ENCODE measurements at places on chromosomes 13 and 19.

GRCh38 chr13:51202477-51203046, 19.6 kb upstream of the FAM124A start:
- DNase-seq: no peak

GRCh38 chr13:82833923-82834322, 1048.4 kb downstream of the SLITRK1 start:
- DNase-seq: no peak

DNA sequence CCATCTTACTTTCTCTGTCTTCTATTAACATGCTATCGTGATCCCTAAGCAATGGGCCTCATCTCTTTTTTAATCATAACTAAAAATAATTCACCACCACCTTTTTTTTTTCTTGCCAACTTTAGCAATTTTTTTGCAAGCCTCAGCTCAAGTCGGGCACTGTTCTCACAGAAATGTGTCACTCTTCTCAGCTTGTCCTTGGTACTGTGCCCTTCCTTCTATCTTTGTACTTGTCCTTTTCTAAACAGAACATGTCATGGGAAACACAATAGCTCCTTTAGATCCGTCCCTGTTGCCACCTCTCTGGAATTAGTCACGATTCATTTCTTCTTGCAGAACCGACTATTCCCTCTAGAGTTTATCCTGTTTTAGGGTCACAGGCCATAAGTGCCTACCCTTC, 10.3 kb downstream of the SERP2 start:
- no peak for DNase-seq

DNA sequence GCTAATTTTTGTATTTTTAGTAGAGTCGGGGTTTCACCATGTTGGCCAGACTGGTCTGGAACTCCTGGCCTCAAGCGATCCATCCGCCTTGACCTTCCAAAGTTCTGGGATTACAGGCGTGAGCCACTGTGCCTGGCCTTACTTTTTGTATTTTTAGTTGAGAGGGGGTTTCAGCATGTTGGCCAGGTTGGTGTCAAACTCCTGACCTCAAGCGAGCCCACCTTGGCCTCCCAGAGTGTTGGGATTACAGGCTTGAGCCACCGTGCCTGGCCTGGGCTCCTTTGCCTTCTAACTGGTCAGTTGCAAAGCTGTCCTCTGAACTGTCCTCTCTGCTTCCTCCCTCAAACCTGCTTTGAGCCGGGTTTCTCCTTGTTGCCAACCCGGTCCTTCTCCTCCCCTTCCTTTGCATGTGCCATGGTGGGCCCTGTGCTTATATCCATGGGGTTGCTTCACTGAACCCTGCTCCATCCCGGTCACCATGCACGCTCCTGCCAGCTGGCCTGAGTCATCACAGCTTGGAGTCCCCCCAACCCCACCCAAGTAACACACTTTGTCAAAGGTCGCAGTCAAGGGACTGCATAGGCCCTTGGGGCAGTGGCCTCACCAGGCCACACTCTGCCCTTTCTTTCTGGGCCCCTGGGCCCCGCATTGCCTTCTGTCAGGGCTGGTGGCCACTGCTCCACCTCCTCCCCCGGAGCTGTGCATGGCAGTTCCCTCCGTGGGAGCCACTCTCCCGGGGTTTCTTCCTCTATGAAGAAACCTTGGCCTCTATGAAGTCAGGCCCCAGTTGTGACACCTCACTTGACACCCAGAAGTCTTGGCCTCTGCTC, 21.2 kb downstream of the WTIP start:
- DNase-seq: peak; percentile 68

- no peak for DNase-seq
These were observed 6.3 kb downstream of the IFI30 start for GRCh38 chr19:18179957-18180356.

DNA sequence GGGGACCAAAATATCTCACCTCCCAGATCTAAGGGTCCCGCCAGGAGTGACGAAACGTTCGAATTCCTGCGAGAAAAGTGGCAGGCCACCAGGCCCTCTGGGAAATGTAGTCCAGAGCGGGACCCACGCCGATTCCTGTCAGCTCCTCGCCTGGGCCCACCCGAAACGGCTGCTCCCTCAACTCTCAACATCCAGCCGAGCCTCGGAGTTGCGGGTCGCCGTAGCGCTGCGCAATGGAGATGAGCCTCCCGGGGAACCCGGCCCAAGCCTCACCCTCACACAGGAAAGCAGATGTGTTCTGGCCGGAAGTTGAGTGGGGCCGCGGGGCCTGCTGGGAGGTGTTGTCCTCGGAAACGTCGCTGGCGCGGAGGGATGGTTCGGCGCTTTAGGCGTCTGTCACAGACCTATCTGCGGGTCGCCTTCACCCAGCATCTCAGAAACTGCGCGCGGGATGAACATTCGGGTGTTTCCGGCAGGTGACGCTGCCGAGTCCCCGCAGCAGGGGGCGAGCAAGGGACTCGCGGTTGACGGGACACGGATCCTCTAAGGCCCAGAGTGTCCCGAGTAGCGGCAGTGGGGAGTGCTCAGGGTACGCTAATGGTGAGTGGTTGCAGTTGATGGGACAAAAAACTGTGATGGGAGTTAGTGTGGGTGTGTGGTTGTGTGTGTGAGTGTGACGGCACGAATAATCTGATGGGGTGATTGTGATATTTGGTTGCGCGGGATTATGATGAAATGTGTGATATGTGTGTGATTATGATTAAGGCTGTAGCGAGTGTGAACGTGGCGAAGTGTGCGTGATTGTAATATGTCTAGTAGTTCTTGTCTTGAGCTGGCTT, at the start of the genes ZNF568 and ZNF829:
TSS of gene ZNF568 (plus strand) at position 341 of the 839 bp plus-strand sequence. CDS start 6,439 bp downstream, outside the sequence.
TSS of gene ZNF829 (minus strand) at position 300 of the 839 bp plus-strand sequence. CDS start 1,124 bp downstream, outside the sequence.
- peak; percentile 94 for DNase-seq

DNA sequence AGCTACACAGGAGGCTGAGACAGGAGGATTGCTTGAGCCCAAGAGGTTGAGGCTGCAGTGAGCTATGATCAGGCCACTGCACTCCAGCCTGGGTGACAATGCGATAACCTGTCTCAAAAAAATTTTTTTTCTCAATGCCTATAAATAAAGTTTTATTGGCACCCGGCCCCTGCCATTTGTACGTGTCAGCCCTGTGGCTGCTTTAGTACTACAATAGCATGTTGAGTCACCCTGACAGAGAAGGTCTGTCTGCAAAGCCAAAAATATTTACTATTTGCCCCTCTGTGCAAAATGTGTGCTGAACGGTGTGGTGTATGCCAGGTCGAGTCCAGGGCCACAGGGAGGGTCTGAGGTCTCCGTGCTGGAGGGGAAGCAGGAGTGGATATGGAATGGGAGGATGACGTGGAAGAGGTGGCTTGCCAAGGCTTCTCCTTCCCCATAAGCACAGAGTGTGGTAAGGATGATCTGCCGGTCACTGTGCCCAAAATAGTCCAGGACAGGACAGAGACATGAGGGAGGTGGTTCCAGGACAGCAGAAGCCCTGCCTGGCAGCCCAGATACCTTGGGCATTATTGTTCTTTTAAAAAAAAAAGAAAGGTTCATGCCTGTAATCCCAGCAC, 10.0 kb downstream of the NMRK2 start:
- DNase-seq: no peak

- DNase-seq: peak; percentile 63
These were observed 173.2 kb downstream of the KDM4B start for GRCh38 chr19:5141850-5142724.

- DNase-seq: no peak
These were observed 19.7 kb downstream of the FBXL12 start for GRCh38 chr19:9799162-9799561.

DNA sequence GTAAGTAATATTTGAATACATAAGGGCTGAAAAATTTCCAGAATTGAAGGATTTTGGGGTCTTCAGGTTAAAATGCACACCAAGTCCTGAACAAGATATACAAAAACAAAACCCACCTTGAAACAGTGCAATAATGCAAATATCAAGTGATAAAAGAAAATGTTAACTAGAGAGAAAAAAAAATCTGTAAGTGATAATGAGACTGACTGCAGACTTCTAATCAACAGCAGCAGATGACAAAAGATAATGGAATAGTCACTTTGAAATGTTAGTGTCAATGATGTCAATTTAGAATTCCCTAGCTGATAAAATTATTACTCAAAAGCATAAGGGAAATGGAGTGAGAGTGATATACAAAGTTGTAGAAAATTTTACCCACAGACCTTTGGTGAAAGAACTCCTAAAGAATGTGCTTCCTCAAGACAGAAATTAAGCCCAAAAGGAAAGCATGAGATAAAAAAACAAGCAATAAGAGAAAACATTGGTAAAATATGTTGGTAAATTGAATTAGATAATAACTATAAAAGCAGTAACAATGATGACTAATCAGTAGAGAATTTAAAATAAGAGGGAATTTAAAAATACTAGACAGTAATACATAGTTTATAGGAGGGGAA, 12.4 kb upstream of the DGKH start:
- no peak for DNase-seq

DNA sequence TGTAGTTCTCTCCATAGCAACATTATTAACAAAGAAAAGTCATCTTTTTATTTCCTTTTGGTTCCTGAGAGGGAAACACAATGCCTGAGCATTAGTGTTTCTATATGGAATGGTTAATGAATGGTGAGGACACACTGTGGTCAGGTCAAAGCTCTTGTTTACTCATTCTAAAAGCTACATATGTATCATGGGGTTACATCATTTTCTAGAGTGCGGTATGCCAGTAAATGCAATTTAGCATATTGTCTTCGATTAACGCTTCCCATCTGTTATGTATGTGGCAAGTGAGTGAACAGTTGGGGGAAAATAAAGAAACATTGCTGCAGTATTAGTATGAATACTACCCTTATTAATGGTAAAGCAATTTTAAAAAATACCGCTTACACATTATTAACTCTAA, 1152.2 kb upstream of the SPRY2 start:
- DNase-seq: no peak

DNA sequence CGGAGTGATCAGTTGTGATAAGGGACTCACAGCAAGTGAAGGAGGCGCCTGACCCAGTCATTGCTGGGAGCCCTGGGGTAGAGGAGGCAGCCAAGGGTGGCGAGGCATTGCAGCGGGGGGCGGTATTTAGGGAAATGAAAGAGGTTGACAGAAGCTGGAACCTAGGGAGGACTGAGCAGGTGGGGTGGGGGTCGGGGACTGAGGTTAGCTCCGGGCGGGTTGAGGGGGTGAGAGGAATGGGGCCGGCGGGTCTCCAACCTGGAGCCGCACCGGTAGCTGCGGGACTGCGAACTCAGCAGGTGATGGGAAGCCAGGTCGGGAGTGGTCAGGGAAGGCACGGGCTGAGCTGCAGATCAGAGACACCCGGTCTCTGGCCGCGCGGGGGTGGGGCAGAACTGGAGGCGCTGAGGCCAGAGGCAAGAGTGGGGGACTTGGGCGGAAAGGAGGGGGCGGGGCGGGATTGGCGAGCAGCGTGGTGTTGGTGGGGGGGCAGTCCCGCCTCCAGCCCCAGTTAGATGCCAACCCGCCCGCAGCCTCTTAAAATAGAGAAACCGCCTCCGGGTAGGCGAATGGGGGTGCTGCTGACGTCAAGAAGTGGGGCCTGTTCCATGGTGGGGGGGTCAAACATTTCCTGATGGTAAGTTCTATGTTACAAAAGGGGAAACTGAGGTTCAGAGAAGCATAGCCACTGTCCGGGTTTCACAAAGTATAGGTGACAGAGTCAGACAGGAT, 1.5 kb downstream of the MAST3 start:
- DNase-seq: peak; percentile 37

DNA sequence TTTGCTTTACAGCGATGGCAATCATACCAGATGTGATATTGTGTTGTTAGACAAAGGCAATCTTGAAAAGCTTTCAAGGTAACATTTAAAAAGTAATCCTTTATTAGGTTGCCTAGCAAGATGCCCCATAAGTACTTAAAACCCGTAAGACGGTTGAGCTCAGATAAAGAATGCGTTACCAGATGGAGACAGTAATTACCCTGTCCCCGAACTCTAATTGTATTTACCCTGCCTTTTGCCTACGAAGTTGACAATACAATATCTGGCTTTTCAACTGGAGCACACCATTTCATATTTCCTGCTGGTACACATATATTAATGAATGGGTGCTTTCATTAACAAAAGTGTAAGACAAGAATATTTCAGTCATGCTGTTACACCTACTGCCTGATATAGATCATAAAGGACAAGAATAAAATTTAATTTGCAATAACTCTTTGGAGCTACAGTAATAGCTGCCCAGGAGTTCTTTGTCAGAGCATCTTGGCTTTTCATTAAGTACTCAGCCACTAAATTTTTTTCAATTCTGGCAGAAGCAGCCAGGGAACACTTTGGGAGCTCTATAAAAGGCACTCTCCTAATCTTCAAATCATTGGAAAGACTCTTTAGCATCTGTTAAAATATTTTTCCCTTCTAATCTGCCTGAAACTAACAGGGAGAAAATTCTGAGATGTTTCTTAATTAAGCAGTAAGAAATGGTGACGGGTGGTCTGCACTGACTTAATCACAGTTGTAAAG, 63.8 kb downstream of the DCT start:
- DNase-seq: no peak

DNA sequence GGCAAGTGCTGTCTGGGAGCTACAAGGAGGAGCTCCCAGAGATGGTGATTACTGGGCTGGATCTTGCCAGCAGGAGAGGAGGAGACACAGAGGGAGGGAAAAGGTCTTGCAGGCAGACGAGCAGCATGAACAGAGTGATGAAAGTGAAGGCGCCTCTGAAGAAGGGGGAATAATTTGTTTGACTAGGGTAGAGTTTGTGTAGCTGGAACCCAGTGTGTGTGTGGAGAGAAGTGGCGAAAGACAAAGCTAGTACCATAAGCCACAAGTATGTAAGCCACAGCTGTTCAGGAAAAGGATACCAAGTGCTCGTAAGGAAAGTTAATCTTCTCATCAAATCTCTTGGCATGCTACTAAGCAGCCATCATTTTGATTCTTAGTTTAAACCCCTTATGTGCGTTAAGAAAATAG, 5.4 kb downstream of the FLT1 start:
- DNase-seq: no peak

- DNase-seq: no peak
These were observed 3.2 kb downstream of the RPL18A start for GRCh38 chr19:17862711-17863519.

DNA sequence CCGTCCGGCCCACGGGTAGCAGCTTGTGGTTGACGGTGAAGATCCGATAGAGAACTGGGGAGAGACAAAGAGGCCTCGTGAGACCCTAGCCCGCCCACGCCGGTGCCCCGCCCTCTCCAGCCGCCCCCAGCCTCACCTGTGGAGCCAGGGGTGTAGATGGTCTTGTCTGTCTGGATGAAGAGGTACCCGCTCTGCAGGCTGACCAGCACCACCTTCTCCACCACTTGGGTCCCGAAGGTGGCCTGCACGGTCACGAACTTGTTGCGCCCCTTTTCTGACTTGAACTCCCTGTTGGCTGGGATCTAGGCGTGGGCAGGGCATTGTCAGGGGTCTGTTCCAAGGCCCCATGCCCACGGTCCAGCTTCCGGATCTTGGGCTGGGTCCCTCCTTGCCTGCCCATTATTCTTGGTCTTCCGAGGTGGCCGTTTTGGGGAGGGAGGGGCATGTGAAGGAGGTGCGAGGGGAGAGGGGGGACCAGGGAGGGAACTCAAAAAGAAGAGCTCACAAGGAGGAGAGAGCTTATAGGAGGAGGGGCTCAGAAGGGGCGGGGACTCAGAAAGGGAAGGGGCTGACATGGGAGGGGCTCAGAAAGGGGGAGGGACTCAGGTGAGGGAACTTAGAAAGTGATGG, 2.2 kb downstream of the C3 start:
- DNase-seq: no peak

Data from kidney (tissue), 22 donors.